Testis (tissue), 5 donors: ENCODE measurements at places on chromosomes 4 and X. TPM values are rescaled to one million over a fixed set of nuclear protein-coding genes. Genes with fewer than 3 reads are reported as not detected.

DNA sequence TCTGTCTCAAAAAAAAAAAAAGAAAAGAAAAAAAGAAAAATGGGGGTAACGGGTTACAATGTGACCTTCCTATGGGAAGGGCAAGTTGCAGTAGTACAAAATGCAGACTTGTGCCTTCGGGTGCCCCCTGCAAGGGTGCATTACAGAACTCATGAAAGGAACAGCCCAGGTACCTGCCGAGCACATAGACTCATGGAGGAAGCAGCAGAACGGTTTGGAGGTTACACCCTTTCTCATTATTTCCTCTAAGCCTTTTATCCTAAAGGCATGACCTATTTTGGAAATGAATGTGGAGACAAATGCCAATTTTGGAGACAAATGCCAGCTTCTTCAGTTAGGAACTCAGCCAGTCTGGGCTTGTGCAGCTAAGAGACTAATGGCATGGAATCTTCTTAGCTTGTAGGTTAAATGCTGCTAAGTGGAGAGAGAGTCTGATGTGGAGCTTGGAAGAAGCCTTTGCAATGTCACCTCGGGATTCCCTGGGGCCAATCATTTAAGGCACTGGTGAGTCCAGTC, 44.1 kb upstream of the PRKX start:
- DNase-seq, result no peak

- DNase-seq, result no peak
Observed at GRCh38 chr4:99724067-99724466, 66.4 kb upstream of the C4orf54 start.

GRCh38 chrX:95071621-95072020, 1397.6 kb downstream of the FAM133A start:
- DNase-seq, result no peak

DNA sequence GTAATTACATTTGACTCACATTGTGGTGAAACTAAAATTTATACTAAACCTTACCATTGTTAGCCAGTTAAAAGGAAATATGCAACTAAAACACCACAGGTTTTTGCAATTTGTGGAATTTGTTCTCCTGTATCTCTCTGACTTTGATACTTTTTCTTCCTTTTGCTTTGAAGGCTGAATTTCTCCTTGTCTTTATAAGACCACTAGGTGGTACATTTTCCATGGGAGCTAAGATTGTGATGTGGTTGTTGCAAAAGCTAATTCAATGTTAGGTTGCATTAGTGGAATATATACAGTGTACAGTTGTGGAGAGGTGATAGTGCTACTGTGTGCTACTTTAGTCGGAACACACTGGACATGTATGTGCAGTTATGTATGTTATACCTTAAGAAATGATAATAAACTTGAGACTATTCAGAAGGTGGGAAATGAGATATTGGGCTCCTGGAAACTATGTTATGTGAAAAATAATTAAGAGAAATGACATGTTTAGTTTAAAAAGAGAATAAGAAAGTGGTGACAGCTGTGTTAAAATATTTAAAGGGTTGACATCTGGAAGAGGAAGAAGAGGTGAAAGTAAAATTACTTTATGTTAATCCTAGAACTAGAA, 70.3 kb downstream of the ARL9 start:
- no peak for DNase-seq

DNA sequence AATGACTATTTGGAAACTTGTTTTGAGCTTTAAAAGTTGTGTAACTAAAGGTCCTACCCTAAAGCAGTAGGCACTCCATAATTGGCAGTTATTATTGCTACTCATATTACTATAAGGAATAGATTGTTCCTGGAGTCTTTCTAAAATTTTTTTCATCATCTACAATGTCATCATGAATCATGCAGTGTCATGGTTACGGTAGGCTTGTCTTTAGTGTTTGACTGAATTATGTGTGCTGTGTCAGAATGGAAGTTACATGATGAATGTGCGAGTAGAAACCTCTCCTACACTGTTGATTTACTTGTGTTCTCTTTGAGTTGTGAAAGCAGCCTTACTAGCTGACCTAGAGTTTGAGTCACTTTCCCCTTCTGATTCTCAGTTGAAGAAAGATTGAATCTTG, 1099.9 kb downstream of the RAPGEF2 start:
- no peak for DNase-seq

- no peak for DNase-seq
Observed at GRCh38 chr4:114280645-114281044, 301.2 kb upstream of the ARSJ start.

Gene PRKG2
- 2.4 TPM for total RNA-seq

Gene SRPK3
- 0.62 TPM for total RNA-seq

Gene TCEAL6
- 51.9 TPM for total RNA-seq

Gene RAB39B
- total RNA-seq, result 2.5 TPM
